Fibroblast of skin of abdomen (primary cell): ENCODE measurements at places on chromosomes 12 and 14.
A peak's percentile ranks its signal among the peaks of the same experiment; 100 is the strongest.

- DNase-seq: no peak
These were observed 42.1 kb downstream of the GRIP1 start for GRCh38 chr12:66636771-66637170.

DNA sequence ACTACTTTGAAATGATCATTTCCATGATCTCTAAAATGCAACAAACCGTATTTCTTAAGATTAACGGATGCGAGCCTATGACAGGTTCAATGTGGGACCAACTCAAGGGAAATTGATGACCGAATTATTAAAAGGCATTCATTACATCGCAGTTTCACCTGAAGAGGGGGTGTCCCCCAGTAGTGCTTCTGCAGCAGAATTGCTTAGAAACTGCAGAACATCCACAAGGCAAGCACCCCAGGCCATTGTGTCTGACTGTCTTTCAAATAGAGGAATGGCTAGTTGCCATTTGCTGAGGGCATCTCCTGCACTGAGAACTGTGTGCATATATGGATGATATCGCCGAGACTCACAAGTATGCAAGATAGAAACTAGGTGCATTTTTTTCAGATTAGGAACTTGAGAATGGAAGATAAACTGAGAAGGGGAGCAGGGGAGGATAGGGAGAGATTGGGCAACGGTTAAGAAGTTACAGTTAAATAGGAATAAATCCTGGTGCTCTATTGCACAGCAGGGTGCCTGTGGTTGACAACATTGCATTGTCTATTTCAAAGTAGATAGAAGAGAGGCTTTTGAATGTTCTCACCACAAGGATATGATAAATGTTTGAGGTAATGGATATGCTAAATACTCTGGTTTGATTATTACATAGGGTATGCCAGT is 234.3 kb upstream of the PLEKHG7 start:
- no peak for DNase-seq

- no peak for DNase-seq
These were observed 15.3 kb upstream of the OR5AU1 start for GRCh38 chr14:21171128-21171527.

GRCh38 chr12:6110006-6110405 is 14.5 kb downstream of the VWF start:
- no peak for DNase-seq

GRCh38 chr14:46820291-46820690 is 168.7 kb upstream of the RPL10L start:
- DNase-seq: no peak

DNA sequence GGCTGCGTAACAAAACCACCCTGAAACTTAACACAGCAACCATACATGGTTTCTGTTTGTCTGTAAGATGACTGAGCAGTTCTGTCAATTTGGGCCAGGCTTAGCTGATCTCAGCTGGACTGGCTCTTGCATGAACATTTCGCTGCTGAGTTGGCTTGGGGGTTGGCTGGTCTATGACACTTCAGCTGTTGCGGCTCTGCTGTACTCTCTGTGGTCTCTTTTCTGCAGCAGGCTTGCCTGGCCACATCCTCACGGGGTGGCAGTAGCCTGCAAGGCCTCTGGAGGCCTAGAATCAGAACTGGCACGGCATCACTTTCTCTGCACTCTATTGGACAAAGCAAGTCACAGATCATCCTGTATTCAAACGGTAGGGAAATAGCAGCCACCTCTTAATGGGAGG is 216.2 kb downstream of the BCL11B start:
- DNase-seq: no peak

GRCh38 chr14:64060648-64061096 is 207.9 kb downstream of the SYNE2 start:
- DNase-seq: peak; percentile 8

GRCh38 chr12:42094277-42094676 is 50.4 kb downstream of the GXYLT1 start:
- peak; percentile 40 for DNase-seq

DNA sequence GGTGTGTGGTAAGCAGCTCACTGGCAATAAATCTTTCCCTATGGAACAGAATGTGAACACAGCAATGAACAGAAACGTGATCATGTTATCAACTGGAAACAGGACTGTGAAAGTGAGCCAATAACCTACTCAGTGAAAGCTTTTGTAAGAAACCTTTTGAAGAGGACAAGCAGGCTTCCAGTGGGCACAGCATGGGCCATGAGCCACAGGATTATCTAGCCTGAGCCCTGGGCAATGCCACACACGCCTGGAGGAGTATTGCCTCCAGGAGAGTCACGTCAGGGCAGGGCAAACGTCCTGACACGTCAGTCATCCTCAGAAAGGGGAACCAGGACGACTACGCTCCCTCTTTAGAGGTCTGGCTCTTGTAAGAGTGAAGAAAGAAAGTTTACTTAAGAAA is 32.3 kb downstream of the NRDE2 start:
- DNase-seq: no peak

GRCh38 chr12:103877288-103877687 is 36.3 kb upstream of the NT5DC3 start:
- DNase-seq: no peak

DNA sequence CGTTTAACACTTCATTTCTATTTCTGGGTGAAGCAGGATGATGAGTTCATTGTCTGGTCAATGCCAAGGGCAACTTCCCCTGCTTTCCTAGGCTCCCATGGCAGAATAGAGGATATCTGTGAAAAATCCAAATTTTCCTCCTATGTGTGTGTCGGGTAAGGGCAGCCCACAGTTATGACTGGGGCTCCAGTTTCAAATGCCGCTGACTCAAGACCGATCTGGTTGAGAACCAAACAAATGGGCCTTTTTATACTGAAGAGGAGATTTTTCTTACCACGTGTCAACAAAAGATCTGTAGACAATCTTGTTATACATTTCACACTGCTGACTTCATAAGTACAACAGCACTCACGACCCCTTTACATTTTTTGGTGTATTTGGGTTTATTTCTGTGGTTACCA is 120.8 kb downstream of the CHST11 start:
- peak; percentile 82 for DNase-seq

GRCh38 chr14:102822311-102822863 is 45.1 kb downstream of the TRAF3 start:
- no peak for DNase-seq

- no peak for DNase-seq
These were observed 2.7 kb upstream of the HDAC7 start for GRCh38 chr12:47822401-47822800.
